ENCODE measurements at places on chromosomes 12 and 14.

DNA sequence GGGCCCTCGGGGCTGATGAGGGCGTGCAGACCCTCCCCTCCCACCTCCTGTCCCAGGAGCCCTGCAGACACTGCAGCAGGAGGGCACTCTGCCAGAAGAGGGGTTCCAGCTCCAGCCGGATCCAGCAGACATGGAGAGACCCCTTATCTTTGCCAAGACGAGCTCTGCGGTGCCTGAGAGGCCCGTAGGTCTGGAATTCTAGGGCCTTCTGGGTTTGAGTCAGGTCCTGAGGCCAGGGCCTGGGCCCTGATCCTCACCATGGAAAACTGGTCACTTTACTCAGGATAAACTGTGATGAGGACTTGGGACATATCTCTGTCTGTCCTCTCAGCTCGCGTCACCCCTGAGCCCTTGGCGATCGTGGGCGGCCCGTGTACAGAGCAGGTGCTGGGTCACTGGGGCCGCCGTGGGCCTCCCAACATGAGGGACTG, 13.8 kb downstream of the MEG3 start:
- no peak for DNase-seq

DNA sequence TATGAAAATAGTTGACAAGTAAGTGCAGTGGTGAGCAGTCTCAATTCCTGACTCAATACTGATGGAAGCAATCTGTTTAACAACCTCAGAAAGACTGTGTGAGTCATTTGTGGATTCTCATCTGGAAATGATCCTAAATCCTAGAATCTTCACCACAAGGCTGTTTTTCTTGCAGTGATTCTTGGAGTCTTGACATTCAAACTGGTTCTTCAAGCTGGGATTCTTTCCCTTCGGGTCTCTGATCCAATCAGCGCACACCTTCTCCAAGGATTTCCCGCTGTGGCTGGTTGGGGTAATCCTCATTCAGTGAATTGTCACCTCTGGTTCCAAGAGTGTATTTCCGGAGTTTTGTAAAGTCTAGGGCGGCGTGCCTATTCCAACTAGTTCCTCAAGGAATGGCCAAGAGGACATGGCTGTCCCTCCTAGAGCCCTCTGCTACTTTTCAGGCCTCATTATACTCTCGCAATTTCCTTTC, 37.7 kb upstream of the FOXJ2 start:
- no peak for DNase-seq

- DNase-seq: no peak
These were observed 124.6 kb downstream of the ERC1 start for GRCh38 chr12:1115484-1116231.

GRCh38 chr14:22882529-22883172, 371 bp upstream of the REM2 start:
- DNase-seq: peak; percentile 40

- DNase-seq: peak; percentile 39
These were observed 1.3 kb downstream of the DDN start for GRCh38 chr12:48997719-48998496.

DNA sequence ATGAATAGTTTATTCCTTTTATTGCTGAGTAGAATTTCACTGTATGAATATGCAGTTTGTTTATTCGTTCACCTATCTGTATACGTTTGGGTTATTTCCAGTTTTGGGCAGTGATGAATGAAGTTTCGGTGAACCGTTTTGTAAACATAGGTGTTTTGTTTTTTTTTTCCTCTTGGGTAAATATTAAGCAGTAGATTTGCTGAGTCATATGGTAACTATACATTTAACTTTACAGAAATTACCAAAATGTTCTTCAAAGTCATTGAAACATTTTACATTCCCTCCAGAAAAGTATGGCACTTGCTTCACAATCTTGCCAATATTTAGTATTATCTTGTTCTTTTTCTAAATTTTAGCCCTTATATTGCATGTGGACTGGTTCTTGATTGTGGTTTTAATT, 3.8 kb upstream of the ABCC9 start:
- DNase-seq: no peak

GRCh38 chr14:90354551-90355298, 23.0 kb upstream of the NRDE2 start:
- DNase-seq: no peak

DNA sequence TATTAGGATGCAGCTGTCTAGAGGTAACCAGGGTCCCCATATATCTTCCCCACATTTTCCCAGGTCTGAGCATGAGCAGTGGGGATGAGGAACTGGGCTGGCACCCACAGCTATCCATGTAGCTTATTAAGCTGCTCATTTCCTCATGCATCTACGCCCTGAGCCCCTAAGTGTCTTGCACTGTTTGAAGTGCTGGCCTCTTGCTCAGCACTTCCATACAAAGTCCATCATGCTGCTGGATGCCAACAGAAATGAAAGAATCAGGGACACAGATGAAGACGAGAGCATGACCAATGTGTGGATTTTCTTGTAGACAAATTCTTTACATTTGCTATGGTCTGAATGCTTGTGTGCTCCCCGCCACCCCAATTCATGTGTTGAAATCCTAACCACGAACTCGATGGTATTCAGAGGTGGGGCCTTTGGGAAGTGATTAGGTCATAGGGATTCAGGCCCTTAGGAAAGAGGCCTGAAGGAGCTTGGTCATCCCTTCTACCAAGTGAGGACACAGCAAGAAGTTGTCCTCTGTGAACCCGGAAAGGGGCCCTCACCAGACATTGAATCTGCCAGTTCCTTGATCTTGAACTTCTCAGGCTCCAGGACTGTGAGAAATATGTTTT, 54.5 kb downstream of the C12orf75 start:
- no peak for DNase-seq
